ENCODE measurements at places on chromosomes 1 and 21. TPM values are rescaled to one million over a fixed set of nuclear protein-coding genes. Genes with fewer than 3 reads are reported as not detected.

CHRM3 gene
- 0.02 TPM for total RNA-seq

CELA3A gene
- total RNA-seq = not detected

A3GALT2 gene
- total RNA-seq = 0.37 TPM

C21orf91 gene
- total RNA-seq = 54.9 TPM

SPATA1 gene
- not detected for total RNA-seq

PKNOX1 gene
- 15.3 TPM for total RNA-seq

SIM2 gene
- not detected for total RNA-seq

KLHL20 gene
- total RNA-seq = 32.1 TPM

LRRC8B gene
- 24.0 TPM for total RNA-seq

PRR9 gene
- not detected for total RNA-seq

DLGAP3 gene
- total RNA-seq = 0.75 TPM

STUM gene
- not detected for total RNA-seq

ABCG1 gene
- 43.4 TPM for total RNA-seq

All from T-helper 17 cell (primary cell).